Activated CD4-positive, alpha-beta T cell treated with anti-CD3 and anti-CD28 coated beads, Interleukin-2, amount 10 ng/mL, durations not matched to agents 24 days and 14 days (primary cell): ENCODE measurements at places on chromosomes 5 and 9. TPM values are rescaled to one million over a fixed set of nuclear protein-coding genes. Genes with fewer than 3 reads are reported as not detected.

Gene NR2F1
- not detected in 2 replicates for total RNA-seq

Gene TTC16
- total RNA-seq, result not detected in 2 replicates

Gene TTF1
- total RNA-seq, result 33.6 and 34.8 TPM in 2 replicates

Gene WNT8A
- total RNA-seq, result not detected in 2 replicates

GRCh38 chr5:17411436-17412402, 86.3 kb upstream of the TAF11L2 start:
- DNase-seq, result peak; percentile 17
- no peaks in the 10 kb centered on the region for H3K4me1 ChIP-seq
- H3K27ac ChIP-seq, result no peak overlapping the region
- H3K4me3 ChIP-seq, result no peak overlapping the region
- no peaks in the 10 kb centered on the region for H3K27me3 ChIP-seq
- H3K36me3 ChIP-seq, result no peaks in the 10 kb centered on the region

DNA sequence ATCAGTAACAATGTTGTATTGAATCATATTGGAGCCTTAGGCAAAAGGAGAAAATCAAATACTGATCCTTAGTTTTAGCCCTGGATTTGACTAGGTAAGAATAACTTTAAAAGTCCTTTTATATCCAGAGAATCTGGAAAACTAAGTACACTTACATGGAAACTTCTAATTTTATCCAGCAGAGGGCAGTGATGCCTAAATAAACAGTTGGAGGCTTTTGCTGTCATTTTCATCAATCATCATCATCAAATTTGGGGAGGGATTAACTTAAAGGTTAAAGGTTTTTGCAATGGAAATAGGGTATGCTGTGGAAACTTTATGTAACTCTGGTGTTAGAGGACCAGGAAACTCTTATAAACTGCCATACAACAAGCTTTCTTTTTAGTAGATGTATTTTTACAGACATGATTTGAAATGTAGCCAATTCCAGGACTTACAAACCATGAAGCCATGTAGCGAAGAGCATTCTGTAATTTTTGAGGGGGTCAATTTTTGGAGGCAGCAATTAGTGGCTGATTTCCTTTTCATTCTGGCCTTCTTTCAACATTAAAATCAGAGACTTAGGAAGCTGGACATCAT, 112.7 kb downstream of the OSTF1 start:
- no peak overlapping the region for H3K27ac ChIP-seq
- peaks cover 2% of the 10 kb centered on the region for H3K4me1 ChIP-seq

DNA sequence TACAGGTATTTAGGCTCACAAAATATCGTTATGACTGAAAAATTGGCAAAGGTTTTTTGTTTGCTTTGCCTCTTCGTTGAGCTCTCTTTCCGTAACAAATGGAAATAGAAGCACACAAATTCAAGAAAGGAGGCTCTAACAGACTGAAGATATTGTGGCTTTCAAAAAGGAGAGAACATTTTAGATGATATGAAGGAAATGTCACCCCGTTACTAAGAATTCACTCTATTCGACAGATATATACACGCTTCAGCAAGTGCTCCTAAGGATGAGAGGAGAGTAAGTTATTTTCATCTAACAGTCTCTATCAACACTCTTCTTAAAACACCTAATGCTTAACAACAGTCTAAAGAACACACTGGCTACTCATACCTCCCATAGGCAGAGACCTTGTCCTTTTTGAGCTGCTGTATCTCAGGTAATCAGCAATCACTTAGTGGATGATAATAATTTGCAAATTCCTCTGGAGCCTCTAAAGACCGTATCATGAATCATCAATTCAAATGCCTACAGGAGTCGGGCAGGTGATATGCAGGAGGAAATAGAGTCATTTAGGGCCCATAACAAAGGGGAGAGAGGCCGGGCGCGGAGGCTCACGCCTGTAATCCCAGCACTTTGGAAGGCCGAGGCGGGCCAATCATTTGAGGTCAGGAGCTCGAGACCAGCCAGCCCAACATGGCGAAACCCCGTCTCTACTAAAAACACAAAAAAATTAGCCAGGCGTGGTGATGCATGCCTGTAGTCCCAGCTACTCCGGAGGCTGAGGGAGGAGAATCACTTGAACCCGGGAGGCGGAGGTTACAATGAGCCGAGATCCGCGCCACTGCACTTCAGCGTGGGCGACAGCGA, 1.4 kb upstream of the HSDL2 start:
- H3K4me1 ChIP-seq, result peaks cover 42% of the 10 kb centered on the region
- H3K4me3 ChIP-seq, result peak overlapping the region; percentile 100
- peaks cover under 1% of the 10 kb centered on the region for H3K36me3 ChIP-seq

- H3K27ac ChIP-seq, result no peak overlapping the region
- no peak overlapping the region for H3K4me3 ChIP-seq
- DNase-seq, result no peak
- H3K36me3 ChIP-seq, result peaks cover 89% of the 10 kb centered on the region
- no peaks in the 10 kb centered on the region for H3K27me3 ChIP-seq
Observed at GRCh38 chr9:128983536-128983935, 36.0 kb downstream of the NUP188 start.

GRCh38 chr5:35063414-35063813, 15.7 kb upstream of the AGXT2 start:
- no peak for DNase-seq
- peaks cover 11% of the 10 kb centered on the region for H3K27me3 ChIP-seq
- no peak overlapping the region for H3K27ac ChIP-seq
- H3K36me3 ChIP-seq, result no peaks in the 10 kb centered on the region
- H3K4me3 ChIP-seq, result no peak overlapping the region

DNA sequence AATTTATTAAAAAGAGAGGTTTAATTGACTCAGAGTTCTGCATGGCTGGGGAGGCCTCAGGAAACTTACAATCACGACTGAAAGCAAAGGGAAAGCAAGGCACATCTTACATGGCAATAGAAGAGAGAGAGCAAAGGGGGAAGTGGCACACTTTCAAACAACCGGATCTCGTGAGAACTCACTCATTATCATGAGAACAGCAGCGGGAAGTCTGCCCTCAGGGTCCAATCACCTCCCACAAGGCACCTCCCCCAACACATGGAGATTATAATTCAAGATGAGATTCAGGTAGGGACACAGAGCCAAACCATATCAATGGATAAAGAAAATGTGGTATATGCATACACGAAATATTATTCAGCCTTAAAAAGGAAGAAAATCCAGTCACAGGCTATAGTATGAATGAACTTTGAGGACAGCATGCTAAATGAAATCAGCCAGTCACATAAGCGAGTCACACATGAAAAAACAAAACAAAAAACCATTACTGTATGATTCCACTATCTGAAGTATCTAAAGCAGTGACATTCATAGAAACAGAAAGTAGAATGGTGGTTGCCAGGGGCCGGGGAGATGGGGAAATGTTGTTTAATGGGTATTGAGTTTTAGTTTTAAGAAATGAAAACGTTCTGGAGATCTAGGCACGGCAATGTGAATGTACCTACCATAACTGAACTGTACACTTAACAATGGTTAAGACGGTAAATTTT, 83.4 kb upstream of the PCA3 start:
- H3K4me1 ChIP-seq, result peaks cover 7% of the 10 kb centered on the region
- H3K4me3 ChIP-seq, result no peak overlapping the region
- H3K27me3 ChIP-seq, result no peaks in the 10 kb centered on the region

DNA sequence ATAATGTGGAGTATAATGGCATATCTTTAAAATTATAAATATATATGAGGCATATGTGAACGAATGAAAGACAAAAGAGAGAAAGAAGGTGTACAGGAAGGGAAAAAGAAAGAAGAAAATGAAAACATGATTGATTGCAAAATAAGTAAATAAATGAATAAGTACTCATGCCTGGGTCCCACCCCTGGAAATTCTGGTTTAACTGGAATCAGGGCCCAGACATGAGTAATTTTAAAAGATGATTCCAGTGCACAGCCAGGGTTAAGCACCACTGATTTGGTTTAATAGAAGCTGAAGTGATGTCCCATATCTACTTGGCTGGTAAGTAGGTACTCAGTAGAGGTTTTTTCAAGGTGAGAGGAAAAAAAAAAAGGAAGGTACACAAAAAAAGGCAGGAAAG, 34.0 kb upstream of the HOMER1 start:
- no peak for DNase-seq
- H3K27ac ChIP-seq, result no peak overlapping the region
- no peaks in the 10 kb centered on the region for H3K36me3 ChIP-seq
- H3K4me1 ChIP-seq, result peaks cover 2% of the 10 kb centered on the region
- no peaks in the 10 kb centered on the region for H3K27me3 ChIP-seq

GRCh38 chr9:114214686-114215414, 59.5 kb downstream of the COL27A1 start:
- H3K27ac ChIP-seq, result no peak overlapping the region
- no peak for DNase-seq
- no peaks in the 10 kb centered on the region for H3K4me1 ChIP-seq
- no peaks in the 10 kb centered on the region for H3K27me3 ChIP-seq
- no peaks in the 10 kb centered on the region for H3K36me3 ChIP-seq

GRCh38 chr9:109743696-109744095, 36.3 kb upstream of the PALM2AKAP2 start:
- H3K27ac ChIP-seq, result no peak overlapping the region
- no peaks in the 10 kb centered on the region for H3K36me3 ChIP-seq
- no peak overlapping the region for H3K4me3 ChIP-seq

DNA sequence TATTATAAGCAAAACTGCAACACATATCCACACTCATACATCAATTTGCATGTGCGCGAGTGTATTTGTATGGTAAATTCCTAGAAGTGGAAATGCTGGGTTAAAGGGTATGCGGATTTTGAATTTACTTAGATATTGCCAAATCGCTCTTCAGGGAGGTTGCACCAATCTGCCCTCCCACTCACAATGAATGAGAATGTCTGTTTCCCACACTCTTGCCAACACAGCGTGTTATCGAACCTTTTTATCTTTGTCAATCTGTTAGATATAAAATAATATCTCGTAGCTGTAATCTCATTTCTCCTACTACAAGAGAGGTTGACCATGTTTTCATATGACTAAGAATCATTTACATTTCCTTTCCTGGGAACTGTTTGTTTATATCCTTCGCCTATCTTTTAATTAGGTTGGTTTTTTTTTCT, 35.7 kb downstream of the LHX2 start:
- no peak overlapping the region for H3K27ac ChIP-seq
- DNase-seq, result no peak
- H3K4me3 ChIP-seq, result no peak overlapping the region
- peaks cover 48% of the 10 kb centered on the region for H3K27me3 ChIP-seq
- no peaks in the 10 kb centered on the region for H3K36me3 ChIP-seq
- H3K4me1 ChIP-seq, result no peaks in the 10 kb centered on the region

GRCh38 chr5:6714226-6715041, 1.2 kb downstream of the TENT4A start:
- peaks cover 50% of the 10 kb centered on the region for H3K4me1 ChIP-seq
- peak overlapping the region; percentile 91 for H3K4me3 ChIP-seq
- H3K27ac ChIP-seq, result peak overlapping the region; percentile 83
- H3K27me3 ChIP-seq, result no peaks in the 10 kb centered on the region
- peak; percentile 78 for DNase-seq
- H3K36me3 ChIP-seq, result peaks cover 24% of the 10 kb centered on the region

GRCh38 chr5:10652606-10653005, 88.7 kb downstream of the ANKRD33B start:
- no peaks in the 10 kb centered on the region for H3K27me3 ChIP-seq
- no peak overlapping the region for H3K27ac ChIP-seq
- H3K4me1 ChIP-seq, result no peaks in the 10 kb centered on the region
- H3K4me3 ChIP-seq, result no peak overlapping the region

GRCh38 chr5:176540956-176541337, 3.7 kb upstream of the RNF44 start:
- H3K4me3 ChIP-seq, result peak overlapping the region; percentile 86
- no peak for DNase-seq
- no peaks in the 10 kb centered on the region for H3K27me3 ChIP-seq
- peak overlapping the region; percentile 88 for H3K27ac ChIP-seq
- no peaks in the 10 kb centered on the region for H3K36me3 ChIP-seq
